ENCODE measurements at places on chromosomes 6 and 20.

DNA sequence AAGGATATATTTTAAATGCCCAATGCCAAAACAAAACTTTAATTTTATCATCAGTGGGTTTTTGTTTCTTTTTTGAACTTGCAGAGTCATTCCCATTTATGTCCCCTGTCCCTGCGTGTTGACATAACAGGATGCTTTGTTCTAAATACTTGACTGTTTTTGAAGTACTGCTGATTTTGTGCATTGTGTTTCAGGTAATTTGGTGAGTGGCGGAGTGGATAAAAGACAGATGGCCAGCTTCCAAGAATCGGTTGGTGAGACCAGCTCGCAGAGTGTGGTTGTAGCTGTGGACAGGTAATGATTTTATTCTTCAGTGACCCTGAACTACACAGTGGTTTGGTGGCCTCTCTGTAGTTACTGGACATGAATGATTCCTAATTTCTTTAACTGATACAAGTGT is 50.5 kb upstream of the CSE1L start:
- no peak for DNase-seq

GRCh38 chr6:151216804-151217203 is 23.0 kb upstream of the AKAP12 start:
- DNase-seq, result no peak

GRCh38 chr6:15758631-15759215 is 95.9 kb upstream of the DTNBP1 start:
- no peak for DNase-seq

DNA sequence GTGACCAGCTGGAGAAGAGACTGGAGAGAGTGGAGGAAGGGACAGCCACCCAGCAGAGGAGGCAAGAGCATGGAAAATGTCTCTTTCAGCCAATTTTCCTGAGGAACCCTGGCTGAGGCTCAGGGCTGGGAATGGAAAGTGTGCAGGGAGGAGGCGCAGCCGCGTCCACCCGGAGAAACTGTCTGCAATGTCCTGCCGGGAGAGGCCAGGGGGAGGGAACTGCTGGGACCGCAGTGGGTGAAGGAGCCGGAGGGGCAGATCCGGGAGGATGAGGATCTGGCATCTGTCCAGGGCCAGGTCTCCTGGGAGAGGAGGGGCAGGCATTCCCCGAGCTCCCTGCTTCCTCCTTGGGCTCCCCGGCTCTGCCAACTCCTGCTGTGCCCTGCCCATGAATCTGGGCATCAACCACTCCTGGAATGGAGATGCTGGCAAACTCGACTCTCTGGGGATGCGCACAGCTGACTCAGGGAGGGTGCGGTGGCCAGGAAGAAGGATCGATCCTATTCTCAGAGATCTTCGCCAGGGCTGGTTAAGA is 17.4 kb upstream of the HM13 start:
- no peak for DNase-seq

DNA sequence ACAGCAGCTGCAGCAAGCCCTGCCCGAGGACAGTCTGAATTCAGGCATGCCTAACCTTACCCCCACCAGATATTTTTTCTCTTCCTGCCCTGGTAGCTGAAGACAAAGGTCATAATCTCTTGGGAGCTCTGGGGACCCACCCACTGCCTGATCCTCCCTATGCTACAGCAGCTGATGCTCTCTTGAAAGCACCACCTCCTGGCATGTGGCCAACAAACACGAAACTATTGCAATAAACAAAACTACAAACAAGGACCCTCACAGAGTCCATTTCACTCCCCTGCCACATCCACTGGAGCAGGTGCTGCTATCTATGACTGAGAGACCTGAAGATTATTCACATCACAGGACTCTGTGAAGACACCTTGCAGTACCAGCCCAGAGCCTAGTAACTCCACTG is 238.5 kb upstream of the HS3ST5 start:
- no peak for DNase-seq

DNA sequence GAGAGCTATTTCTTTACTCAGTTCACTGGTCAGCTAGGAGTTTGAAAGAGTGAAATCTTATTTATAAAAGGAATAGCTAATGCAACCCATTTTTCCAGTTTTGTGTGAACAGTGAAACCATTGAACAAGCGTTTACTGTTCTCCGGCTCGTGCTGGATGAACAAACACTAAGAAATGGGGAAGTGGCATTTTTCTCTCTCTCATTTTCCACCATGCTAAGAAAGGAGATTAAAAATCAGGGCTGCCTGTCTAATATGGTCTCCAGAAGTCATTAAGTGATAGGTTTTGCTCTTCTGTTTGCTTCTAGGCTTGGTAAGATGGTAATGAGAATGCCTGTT is 774 bp upstream of the SFT2D1 start:
- DNase-seq, result no peak

- DNase-seq, result no peak
These were observed 9.8 kb upstream of the DEFB123 start for GRCh38 chr20:31430568-31431115.

- no peak for DNase-seq
These were observed 26.5 kb downstream of the HLA-DOB start for GRCh38 chr6:32790306-32790705.
